Stimulated activated CD8-positive, alpha-beta memory T cell treated with anti-CD3 and anti-CD28 coated beads, Interleukin-7, amount 100 ng/mL, for 4 hours (primary cell): ENCODE measurements at places on chromosomes 1 and 21.
A peak's percentile ranks its signal among the peaks of the same experiment; 100 is the strongest.

GRCh38 chr1:88935522-88936222 is 44.3 kb upstream of the GTF2B start:
- no peak for DNase-seq

DNA sequence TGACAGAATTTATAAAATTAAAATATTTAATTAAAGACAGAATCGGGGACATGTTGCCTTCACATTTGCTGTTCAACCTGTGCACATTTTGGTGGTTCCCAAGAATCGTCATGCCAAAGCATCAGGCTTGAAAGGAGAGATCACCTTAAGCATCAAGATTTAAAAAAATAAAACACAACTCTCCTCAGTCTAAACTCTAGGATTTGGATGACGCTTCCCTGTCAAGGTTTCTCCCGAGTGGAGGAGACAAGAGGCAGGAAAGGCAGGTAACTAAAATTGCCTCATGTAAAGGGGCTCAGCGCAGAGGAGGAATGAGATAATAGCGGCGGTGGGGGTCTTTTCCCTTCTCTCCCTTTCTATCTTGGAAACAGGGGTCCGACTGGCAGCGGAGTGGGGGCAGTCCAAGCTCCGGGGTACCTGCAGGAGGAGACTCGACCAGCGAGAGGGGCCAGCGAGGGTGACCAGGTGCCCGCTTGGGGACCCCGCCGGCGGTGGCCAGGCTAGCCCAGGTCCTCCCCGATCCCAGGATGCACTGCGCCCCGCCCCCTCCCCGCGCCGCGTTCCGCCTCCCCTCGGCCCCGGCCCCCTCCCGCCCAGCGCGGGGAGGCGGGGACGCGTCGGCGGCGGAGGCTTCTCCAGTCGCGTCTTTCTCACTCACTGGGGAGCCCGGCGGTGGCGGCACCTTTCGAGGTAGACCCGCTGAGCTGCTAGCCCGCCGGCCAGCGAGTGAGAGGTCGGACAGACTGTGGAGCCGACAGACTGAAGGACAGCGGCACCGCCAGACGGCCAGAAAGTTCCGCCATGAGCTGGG is at the start of gene FNBP1L:
Gene FNBP1L, plus strand, starts transcription at position 638 of the 811 bp plus-strand sequence. Its CDS starts 164 bp downstream, at position 802.
- peak; percentile 57 for DNase-seq

GRCh38 chr1:155050560-155051341 is at the start of gene ADAM15:
Gene ADAM15, plus strand, starts transcription at chr1:155051316. Its CDS starts 71 bp downstream, at chr1:155051387.
- peak; percentile 46 for DNase-seq

DNA sequence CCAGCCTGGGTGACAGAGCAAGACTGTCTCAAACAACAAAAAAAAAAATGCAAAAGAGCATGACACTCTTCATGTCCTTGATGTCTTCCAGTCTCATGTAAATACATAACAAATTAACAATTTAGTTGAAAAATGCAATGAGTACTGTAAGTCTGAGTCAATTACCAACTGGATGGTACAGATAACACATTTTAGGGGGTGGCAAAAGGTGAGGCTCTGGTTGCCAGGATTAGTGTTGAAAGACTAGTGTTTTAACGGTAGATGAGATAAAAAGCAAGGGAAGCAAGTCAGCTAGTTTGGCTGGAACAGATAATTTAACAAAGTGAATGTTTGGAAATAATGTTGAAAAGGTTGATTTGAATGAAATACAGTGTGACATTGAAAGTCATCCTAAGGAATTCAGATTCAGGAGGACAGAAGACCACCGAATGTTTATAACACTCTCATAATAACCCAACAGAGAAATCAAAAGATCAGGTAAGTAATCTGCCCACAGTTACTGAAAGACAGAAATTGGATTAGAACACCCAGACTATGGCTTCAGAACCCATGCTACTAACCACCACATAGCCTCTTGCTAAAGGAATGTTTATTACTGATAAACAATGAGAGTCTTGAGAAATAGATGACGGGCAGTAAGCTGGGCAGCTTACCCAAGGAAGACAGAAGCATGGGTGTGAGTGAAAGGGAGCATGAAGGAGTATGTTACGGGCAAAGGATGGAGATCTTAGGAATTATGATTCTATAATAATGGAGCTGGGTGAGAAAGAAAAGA is 312.4 kb downstream of the HMCN1 start:
- no peak for DNase-seq

DNA sequence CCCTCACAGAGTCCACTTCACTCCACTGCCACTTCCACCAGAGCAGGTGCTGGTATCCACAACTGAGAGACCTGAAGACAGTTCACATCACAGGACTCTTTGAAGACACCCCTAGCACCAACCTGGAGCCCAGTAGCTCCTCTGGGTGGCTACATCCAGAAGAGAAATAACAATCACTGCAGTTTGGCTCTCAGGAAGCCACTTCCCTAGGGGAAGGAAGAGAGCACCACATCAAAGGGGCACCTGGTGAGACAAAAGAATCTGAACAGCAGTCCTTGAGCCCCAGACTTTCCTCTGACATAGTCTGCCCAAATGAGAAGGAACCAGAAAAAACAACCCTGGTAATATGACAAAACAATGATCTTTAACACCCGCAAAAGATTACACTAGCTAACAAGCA is 113.2 kb downstream of the TENT5C start:
- DNase-seq: no peak
